ENCODE measurements at places on chromosomes 6 and 20.
A peak's percentile ranks its signal among the peaks of the same experiment; 100 is the strongest.

- no peak for DNase-seq
These were observed 72.6 kb downstream of the ARID1B start for GRCh38 chr6:156849806-156850205.

GRCh38 chr20:22681591-22682248 is 97.3 kb upstream of the FOXA2 start:
- no peak for DNase-seq

- peak; percentile 23 for DNase-seq
These were observed 20.2 kb upstream of the TTK start for GRCh38 chr6:79984261-79984660.

GRCh38 chr6:144302701-144303372 is 17.7 kb downstream of the UTRN start:
- no peak for DNase-seq

- DNase-seq = no peak
These were observed 22.3 kb upstream of the PDE10A start for GRCh38 chr6:165685302-165685701.

GRCh38 chr20:840858-841567 is 7.5 kb downstream of the FAM110A start:
- no peak for DNase-seq

DNA sequence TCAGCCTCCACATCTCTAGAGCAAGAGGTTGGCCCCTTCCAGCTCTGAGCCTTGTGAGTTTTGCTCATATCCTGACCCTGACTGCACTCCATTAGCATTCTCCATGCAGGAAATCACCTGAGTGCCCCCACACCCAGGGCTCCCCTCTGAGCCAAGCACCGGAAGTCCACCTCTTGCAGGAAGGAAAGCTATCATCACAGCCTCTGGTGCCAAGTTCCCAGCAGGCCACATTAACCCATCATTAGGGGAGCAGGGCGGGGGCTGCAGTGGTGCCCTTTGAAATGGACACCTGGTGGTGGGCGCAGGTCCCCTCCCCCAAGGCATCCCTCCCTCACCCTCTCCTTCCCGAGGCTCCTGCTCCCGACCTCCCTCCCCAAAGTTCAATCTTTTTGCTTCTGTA is 16.1 kb downstream of the GRM4 start:
- DNase-seq = no peak

GRCh38 chr6:7922596-7922995 is 12.0 kb upstream of the TXNDC5 start:
- DNase-seq = no peak

DNA sequence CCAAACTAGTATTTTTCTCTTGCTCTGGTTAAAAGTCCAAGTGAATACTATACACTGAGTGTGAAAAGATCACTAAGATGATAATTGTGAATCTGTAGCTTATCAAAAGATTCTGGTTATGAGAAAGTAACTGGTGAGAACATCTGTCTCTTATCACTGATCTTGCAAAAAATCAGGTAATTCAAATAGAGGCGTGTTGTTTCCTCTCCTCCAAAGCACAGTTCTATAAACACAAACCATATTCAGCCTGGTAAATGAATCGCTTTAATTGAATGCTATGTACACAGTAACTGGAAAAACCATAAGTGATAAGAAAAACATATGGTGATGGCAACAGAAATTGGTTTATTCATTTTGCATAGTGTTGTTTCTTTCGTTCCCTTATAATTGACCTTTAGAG is 161.0 kb downstream of the RALGAPA2 start:
- no peak for DNase-seq

- no peak for DNase-seq
These were observed 258.5 kb downstream of the KHDC1L start for GRCh38 chr6:72966628-72967280.

GRCh38 chr6:30670760-30671527 is 1.9 kb downstream of the DHX16 start:
- no peak for DNase-seq

GRCh38 chr6:30463651-30464618 is 25.4 kb upstream of the HLA-E start:
- DNase-seq = peak; percentile 72

- DNase-seq = no peak
These were observed 123.0 kb upstream of the CEP162 start for GRCh38 chr6:84350397-84350796.

GRCh38 chr6:159973951-159974350 is 5.1 kb downstream of the IGF2R start:
- DNase-seq = no peak

DNA sequence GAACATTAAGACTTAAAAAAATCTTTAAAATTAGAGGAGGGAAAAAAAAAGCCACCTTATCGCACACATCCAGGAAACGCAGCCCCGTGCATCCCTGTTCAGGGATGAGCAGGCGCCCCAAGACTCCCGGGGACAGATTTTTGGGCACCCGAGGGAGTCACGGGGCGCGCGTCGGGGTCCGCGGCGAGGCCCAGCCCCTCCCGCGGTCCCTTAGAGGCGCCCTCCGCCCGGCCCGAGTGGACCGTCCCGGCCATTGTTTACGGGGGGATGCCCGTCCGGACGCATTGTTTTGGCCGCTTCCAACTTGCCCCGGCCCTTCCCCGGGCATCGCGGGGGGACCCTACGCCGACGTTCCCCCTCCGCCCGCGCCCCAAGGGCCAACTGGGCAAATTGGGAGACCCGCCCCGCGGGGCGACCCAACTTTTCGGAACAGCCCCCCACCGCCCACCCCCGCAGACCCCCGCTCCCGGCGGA is 610 bp downstream of the ZNF217 start:
- DNase-seq = peak; percentile 59

GRCh38 chr20:51372176-51372803 is 170.2 kb downstream of the NFATC2 start:
- DNase-seq = peak; percentile 79

GRCh38 chr20:51492167-51493092 is 50.1 kb downstream of the NFATC2 start:
- DNase-seq = peak; percentile 56

- DNase-seq = no peak
These were observed 10.6 kb downstream of the TCF21 start for GRCh38 chr6:133899556-133899955.

- DNase-seq = no peak
These were observed 36.0 kb downstream of the REV3L start for GRCh38 chr6:111447051-111447450.

DNA sequence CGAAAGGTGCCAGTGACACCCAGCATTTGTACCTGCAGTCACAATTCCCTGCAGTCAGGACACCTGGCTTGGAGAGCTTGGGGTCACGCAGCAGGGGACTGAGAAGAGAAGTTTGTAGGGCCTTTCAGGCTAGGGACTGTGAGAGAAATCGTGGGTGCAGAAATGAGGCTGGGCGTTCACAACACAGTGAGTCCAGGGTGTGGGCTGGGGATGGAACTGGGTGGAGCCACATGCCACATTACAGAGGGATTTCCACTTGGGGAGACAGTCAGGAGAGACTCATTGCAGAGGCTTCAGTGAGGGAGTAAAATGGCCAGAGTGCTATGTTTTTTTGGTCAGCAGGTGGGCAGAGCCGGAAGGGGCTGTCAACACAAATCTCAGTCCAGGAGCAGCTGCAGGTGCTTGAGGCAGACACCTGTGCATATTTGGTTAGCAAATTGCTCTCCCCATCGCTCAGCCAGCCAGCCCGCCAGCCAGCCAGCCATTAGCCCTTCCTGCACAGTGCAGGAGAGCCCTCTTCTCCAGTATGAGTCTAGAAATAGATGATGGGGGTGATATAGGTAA is 7.4 kb downstream of the ITPR3 start:
- no peak for DNase-seq

DNA sequence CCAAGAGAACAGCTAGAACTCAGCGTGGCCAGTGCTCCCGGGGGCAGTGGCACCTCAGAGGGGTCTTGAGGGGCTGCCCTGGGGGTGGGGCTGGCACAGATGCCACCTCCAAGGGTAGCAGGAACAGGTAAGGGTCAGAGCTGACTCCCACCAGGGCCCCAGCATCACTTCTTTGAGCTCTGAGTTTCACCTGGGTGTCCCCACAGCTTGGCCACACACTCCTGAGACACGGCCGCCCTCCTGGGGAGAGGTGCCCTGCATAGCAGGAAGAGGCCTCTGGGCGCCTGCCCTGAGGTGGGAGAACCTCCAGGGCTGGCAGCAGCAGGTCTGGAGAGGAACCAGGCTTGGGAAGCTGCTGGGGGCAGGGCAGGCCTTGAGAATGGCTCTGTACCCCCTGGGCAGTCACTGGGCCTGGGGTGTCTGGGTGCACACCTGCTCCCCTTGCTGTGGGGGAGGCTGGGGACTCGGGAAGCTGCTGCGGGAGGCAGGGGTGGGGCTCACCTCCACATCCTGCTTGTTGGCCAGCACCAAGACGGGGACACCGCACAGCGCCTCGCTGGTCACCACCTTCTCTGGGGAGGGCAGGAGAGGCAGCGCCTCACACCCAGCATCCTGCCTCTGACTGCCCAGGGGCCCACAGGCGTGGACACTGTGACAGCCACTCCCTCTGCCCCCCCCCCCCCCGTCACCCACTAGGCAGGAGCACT is 5.0 kb downstream of the TNFRSF6B start:
- DNase-seq = peak; percentile 21

Data from femur (tissue), 1 donor.